Activated CD4-positive, CD25-positive, alpha-beta regulatory T cell (primary cell): ENCODE measurements at places on chromosomes 5 and 9.

DNA sequence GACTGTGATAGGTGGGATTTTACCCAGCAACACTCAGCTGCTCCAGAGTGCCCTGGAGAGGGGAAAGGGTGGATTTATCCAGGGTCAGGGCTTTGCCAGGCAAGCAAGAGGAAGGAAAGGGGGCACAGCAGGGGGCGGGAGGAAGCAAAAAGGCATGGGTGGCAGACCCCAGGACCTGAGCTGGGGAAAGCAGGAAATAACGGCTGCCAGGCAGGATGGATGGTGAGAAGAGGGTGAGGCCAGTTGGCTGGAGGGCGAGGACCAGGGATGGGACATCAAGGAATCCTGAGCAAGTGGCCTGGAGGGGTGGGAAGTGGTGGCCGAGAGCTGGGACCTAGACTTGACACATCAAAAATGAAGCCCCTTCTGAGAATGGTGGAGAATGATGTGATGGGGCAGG lies 64.2 kb downstream of the DUSP1 start:
- no peak for DNase-seq

DNA sequence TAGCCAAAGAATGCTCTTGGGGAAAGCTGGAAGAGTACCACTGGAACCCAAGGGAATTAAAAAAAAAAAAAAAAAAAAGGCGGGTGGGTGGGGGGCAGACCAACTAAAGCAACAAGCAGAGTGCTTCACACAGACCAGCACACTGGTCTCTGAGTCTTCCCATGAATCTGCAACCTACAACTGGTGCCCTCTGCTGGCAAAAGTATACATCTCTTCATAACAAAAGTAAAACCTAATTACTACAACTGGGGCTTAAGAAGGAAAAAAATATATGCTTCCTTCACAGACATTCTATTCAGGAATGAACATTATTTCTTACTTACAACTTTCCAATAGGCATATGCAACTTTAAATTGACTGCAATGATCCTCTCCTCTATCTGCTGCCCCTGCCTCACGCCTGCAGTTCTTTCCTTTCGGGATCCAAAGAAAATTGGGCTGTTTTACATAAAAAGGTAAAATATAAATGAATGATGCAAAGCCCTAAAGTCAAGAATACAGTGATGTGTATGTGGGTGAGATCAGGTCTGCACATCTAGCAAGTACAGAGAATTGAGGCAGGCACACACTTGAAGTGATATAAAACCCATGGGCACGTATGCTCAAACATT lies 7.2 kb upstream of the KLHL3 start:
- DNase-seq = no peak

- DNase-seq = no peak
Measured at GRCh38 chr9:80504601-80505230, 933.0 kb downstream of the TLE4 start.

GRCh38 chr5:26807231-26808199 lies 230.9 kb downstream of the CDH9 start:
- DNase-seq = no peak

DNA sequence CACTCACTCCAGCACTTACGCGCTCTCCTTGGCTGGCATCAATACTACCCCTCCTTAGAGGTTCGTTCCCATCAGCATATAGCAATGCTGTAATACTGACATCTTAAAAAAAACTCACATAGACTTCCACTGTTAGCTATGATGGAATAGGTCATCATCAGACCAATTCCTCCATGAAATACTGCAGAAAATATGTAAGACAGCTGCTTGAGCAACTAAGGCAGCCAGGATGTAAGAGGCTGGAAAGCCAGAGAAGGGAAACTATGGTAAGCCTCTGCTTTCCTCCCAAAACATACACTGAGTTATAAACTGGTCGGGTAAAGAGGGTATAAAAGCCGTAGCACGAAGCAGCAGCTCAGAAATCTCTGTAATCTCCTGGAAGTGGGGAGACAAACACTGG lies 33.5 kb downstream of the AUH start:
- no peak for DNase-seq

DNA sequence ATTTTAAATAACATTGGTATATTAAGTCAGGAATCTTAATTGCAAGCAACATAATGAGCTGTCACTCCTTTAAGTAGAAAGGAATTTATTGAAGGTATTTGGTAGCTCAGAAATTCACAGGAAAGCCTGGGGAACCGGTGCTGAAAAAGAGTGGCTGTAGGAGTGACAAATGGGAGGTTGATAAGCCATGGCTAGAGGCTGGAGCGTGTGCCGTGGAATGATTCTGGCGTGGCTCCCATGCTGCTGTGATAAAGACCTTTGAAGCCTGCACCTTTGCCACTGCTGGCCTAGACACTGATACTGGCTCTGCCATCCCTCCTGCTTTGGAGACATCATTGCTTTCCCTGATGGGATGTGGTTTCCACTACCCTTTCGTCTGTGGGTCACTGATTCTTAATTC lies 65.7 kb upstream of the ATG10 start:
- no peak for DNase-seq

- no peak for DNase-seq
Measured at GRCh38 chr5:6595405-6595804, 37.4 kb downstream of the NSUN2 start.

GRCh38 chr5:36607114-36607571 lies 737 bp downstream of the SLC1A3 start:
- DNase-seq = no peak

GRCh38 chr5:36369219-36369690 lies 67.6 kb upstream of the RANBP3L start:
- no peak for DNase-seq

GRCh38 chr9:17970277-17970676 lies 391.4 kb downstream of the SH3GL2 start:
- no peak for DNase-seq

- DNase-seq = no peak
Measured at GRCh38 chr9:112334432-112334841, 1.0 kb upstream of the PTBP3 start.

GRCh38 chr5:5192681-5193080 lies 52.6 kb downstream of the ADAMTS16 start:
- no peak for DNase-seq

GRCh38 chr5:74995926-74996325 lies 56.4 kb downstream of the GCNT4 start:
- no peak for DNase-seq

- DNase-seq = no peak
Measured at GRCh38 chr9:134989206-134990065, 71.7 kb upstream of the FCN1 start.

GRCh38 chr5:172740428-172741205 lies 30.4 kb downstream of the DUSP1 start:
- no peak for DNase-seq

GRCh38 chr5:145793574-145793973 lies 41.6 kb downstream of the PRELID2 start:
- DNase-seq = no peak

GRCh38 chr5:154460172-154460571 lies 14.4 kb downstream of the SAP30L start:
- DNase-seq = no peak

GRCh38 chr9:132671620-132672412 lies 1.6 kb downstream of the GTF3C4 start:
- DNase-seq = no peak

- DNase-seq = no peak
Measured at GRCh38 chr5:112084149-112084548, 327.2 kb upstream of the NREP start.
